ENCODE measurements at places on chromosomes 6 and 20.

GRCh38 chr20:21528870-21529269, 15.0 kb upstream of the NKX2-2 start:
- no peak for DNase-seq

- no peak for DNase-seq
Observed at GRCh38 chr20:38471987-38472512, 593 bp upstream of the RALGAPB start.

GRCh38 chr20:52833901-52834300, 138.3 kb upstream of the TSHZ2 start:
- DNase-seq = no peak

GRCh38 chr6:2042956-2043648, 202.3 kb downstream of the GMDS start:
- no peak for DNase-seq

GRCh38 chr6:132919045-132919860, 104.9 kb downstream of the RPS12 start:
- no peak for DNase-seq
